ENCODE measurements at places on chromosomes 5 and 9.

DNA sequence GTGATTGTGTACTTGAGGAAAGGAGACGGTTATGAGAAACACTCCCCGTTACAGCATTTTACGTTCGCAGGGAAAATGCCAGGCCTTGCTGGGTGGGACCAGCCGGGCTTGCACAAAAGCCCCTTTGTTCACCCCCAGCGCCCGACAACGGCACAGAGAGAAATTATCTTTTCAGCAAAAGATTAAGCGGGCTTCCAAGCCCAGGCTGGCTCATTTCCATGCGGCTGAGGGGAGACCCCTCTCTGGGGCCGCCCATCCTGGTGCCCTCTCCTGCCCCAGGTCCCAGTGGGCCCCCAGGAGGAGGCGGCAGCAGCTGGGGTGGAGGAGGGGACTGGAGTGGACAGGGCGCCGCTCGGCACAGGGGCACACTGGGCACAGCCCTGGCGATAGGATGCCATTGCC is 50.8 kb upstream of the NOTCH1 start:
- DNase-seq = no peak

GRCh38 chr5:13382232-13382631 is 562.3 kb downstream of the DNAH5 start:
- DNase-seq = no peak

DNA sequence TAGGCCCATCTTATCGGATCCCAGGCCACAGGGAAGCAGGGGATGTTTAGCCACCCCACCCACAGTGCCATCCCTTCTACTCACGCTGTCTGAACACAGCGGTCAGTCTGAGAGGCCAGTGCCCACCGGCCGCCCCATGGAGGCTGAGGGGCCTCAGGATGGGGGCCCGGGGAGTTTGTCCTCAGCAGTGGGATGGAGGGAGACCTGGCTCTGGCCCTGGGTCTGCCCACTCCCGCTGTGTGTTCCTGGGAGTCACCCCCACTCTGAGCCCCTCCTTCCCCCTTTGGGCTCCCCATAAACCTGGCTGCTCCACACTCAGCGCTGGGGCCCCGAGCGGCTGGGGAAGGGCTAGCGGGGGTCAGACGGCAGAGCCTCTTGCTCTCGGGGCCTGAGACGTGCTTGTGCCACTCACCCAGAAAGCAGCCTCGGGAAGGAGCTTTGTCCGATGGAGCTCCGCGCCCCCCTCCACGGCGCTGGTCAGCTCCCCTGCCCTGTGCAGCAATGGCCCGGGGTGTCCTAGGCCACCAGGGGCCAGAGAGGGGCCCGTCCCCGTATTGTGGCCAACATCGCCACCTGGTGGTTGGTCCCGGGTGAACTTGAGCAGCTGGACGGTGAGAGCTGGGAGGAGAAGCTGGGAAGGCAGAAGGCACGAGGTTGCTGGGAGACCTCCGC is 10.9 kb upstream of the LAMC3 start:
- peak; percentile 50 for DNase-seq

DNA sequence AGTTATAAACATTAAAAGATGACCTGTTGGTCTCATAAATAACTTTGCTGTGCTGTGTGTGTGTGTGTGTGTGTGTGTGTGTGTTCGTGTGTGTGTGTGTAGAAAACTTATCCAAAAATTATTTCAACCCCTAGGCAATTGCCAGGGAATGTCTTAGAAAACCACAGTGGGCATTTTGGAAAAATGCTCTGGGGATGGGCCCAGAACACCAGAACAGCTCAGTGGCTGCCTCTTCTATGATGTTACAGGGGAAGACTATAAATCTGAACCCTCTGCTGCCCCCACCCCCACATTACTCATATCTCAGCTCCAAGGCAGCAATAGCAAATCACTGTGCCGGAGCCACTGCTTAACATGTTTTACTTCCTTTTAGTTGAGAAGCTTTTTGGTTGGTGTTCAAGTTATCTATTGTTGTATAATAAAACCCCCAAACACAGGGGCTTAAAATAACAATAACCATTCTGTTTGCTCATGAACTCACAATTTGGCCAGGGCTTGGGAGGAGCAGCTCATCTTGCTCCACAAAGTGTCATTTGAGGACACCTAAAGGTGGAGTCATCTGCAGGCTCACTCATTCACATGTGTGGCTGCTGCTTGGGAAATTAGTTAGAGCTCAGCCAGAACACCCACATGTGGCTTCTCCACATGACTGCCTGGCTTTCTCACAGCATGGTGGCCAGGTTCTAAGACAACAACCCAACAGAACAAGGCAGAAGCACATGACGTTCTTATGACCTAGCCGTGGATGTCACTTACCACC is 40.4 kb downstream of the ACTBL2 start:
- peak; percentile 97 for DNase-seq

- DNase-seq = no peak
These were observed 77.2 kb downstream of the TMC1 start for GRCh38 chr9:72598639-72599038.

- DNase-seq = no peak
These were observed 3.9 kb upstream of the RASGRF2 start for GRCh38 chr5:80956272-80956671.

GRCh38 chr9:78575081-78575480 is 278.2 kb downstream of the PSAT1 start:
- no peak for DNase-seq

GRCh38 chr9:84121991-84122523 is 141.5 kb downstream of the RMI1 start:
- DNase-seq = peak; percentile 76

DNA sequence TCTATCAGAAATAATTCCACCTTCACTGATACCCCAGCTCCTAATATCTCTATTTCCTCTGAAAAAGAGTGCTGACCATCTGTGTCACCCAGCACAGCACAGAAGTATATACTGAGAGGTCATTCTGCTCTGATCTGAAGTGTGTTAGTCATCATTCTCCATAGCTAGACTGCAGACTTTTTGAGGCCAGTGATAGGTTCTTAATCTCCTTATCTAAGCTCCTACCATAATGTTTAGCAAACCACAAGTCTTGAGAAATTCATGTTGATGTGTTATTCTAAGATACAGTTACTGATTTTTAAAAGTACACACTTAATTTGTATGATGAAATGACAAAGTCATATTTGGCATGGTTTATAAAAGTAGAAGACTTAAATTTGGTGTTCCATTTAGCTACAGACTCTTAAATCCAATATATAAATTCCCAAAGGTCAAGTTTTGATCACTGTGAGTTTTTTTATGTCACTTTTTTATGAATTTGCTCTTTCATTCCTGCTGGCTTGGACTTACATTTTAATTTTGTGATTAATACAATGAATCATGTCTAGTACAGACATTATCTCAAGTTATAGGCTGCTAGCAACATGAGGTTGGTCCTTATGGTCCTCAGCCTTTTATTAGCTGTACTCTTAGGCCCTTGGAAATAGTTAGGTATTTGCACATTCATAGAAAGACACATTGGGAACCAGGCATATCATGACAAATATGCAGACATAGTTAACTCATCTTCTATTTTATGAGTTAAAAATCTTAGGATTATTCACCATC is 380.8 kb downstream of the EBF1 start:
- DNase-seq = peak; percentile 17
